ENCODE measurements at places on chromosomes 5 and 9. TPM values are rescaled to one million over a fixed set of nuclear protein-coding genes. Genes with fewer than 3 reads are reported as not detected.

Gene C9
- total RNA-seq, result 0.36 TPM

Gene CYLC2
- not detected for total RNA-seq

Gene TEK
- total RNA-seq, result 8.3 TPM

Gene ZNF300
- 6.5 TPM for total RNA-seq

Gene MEGF10
- total RNA-seq, result 3.2 TPM

Gene OR1Q1
- total RNA-seq, result not detected

Gene TRIM14
- 1.1 TPM for total RNA-seq

Gene PLAC8L1
- total RNA-seq, result not detected

Gene TMEM215
- not detected for total RNA-seq

Gene SPINK1
- not detected for total RNA-seq

Gene LMNB1
- total RNA-seq, result 7.7 TPM

Gene CCDC180
- 6.2 TPM for total RNA-seq

Gene TTC16
- total RNA-seq, result under 0.01 TPM

Gene PRDM9
- total RNA-seq, result not detected

Gene MPDZ
- 58.3 TPM for total RNA-seq

Gene GRIA1
- total RNA-seq, result 0.29 TPM

Gene SMIM3
- 46.3 TPM for total RNA-seq

Gene ALDH1B1
- total RNA-seq, result 38.0 TPM

Gene GTF2H2C
- total RNA-seq, result 42.7 TPM

Gene GARIN3
- total RNA-seq, result not detected

Gene SLC6A19
- not detected for total RNA-seq

Gene PCDHB3
- total RNA-seq, result 0.36 TPM

Gene EGFL7
- total RNA-seq, result 3.3 TPM

Gene TAF11L6
- total RNA-seq, result not detected

Gene ENC1
- 109 TPM for total RNA-seq

Gene FOXD4L6
- under 0.01 TPM for total RNA-seq

Gene GPR150
- 0.29 TPM for total RNA-seq

Gene IL7R
- total RNA-seq, result 2.7 TPM

Gene MRPL22
- total RNA-seq, result 17.4 TPM

Gene CNTLN
- total RNA-seq, result 17.7 TPM

Gene OSTF1
- 35.1 TPM for total RNA-seq

Gene ENHO
- total RNA-seq, result under 0.01 TPM

Gene SHLD3
- 4.4 TPM for total RNA-seq

Gene BAAT
- under 0.01 TPM for total RNA-seq

Gene FOXI1
- not detected for total RNA-seq

Gene IFNA21
- not detected for total RNA-seq

Gene FKTN
- 21.0 TPM for total RNA-seq

Gene FCN2
- total RNA-seq, result not detected

Gene SLC2A6
- 25.3 TPM for total RNA-seq

Gene SLC1A3
- 76.9 TPM for total RNA-seq

Gene PPP3R2
- not detected for total RNA-seq

Gene ANKRD34B
- not detected for total RNA-seq

Gene ASS1
- 195 TPM for total RNA-seq

Gene CCL28
- total RNA-seq, result 15.6 TPM

Gene PBX3
- total RNA-seq, result 34.7 TPM

Gene SNAPC4
- total RNA-seq, result 9.0 TPM

Gene GPSM1
- 30.9 TPM for total RNA-seq

Gene CKMT2
- total RNA-seq, result 1.4 TPM

Gene PSAT1
- 175 TPM for total RNA-seq

Gene PRELID1
- 82.2 TPM for total RNA-seq

Gene TSSK1B
- 0.72 TPM for total RNA-seq

Gene KLHL3
- 6.2 TPM for total RNA-seq

Gene LVRN
- under 0.01 TPM for total RNA-seq

Gene PTGES
- total RNA-seq, result 70.9 TPM

Gene PCDHGA11
- 16.5 TPM for total RNA-seq

Measured in osteoblast (primary cell).